ENCODE measurements at places on chromosomes 16 and 17.
A peak's percentile ranks its signal among the peaks of the same experiment; 100 is the strongest.

GRCh38 chr16:57600048-57600835 lies 28.2 kb upstream of the ADGRG1 start:
- no peak for DNase-seq

DNA sequence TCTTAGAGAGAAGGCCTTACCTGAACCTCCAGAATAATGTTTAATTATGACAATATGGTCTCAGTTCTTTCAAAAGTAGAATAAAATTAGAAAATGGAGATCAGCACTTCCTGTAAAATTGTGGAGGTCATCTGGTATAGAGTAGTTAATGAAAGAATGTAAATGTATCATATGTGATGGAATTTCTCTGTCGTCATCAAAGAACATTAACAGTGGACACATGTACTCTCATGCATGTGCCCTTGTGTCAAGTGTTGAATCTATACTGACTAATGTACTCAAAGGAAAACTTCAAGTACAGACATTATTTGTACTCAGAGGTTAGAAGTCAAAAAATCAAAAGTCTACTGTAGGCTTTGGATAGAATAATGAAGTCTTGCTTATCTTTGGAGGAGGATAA lies 129.2 kb upstream of the MYOCD start:
- DNase-seq: peak; percentile 82

- DNase-seq: no peak
Measured at GRCh38 chr17:83085526-83086198, 6.3 kb downstream of the METRNL start.

DNA sequence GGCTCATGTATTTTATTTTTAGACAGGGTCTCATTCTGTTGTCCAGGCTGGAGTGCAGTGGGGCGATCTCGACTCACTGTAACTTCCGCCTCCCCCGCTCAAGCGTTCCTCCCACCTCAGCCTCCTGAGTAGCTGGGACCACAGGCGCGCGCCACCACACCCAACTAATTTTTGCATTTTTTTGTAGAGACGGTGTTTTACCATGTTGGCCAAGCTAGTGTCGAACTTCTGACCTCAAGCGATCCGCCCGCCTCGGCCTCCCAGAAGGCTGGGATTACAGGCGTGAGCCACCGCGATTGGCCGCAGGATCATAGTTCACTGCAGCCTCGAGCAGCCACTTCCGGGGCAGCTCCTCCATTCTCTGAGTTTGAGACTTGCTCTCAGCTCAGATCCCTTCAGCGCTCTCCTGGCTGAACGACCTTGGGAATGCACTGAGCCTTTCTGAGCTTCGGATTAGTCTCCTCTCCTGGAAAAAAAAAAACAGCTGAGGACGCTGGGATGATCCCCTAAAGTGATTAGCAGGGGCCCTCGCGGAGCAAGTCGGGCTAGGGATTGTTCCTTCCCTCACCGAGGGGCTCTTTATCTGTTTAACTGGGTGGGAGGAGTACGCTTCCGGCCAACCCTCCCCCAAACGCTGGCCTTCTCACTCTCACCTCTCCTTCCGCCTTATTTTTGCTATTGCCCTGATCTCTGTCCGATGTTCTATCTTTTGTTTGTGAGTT lies 1.1 kb upstream of the PKMYT1 start:
- DNase-seq: no peak

DNA sequence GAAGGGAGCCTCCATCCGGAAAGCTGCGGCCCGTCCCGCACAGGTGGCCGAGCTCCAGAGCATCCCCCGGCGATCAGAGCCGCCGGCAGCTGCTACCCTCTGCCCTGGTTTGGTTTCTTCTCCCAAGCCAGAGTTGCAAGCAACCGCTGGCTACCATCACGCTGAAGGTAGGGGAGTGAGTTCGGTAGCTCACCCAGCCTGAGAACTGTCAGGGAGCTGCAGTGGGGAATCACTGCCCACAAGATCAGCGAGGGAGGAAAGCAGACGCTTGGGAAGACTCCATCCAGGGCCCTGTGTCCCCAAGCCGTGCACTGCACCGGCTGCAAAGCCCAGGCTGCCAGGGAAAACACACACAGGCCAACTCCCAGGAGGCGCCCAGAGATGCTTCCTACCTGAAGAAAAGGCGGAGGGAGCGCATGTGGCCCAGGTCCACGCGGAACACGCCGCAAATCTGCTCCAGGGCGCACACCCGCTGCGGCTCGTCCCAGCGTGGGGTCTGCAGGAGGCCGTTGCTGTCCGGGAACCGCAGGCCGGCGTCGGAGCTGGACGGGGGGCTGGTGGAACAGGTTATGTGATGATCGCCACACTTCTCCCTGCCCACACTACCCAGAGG lies 83.3 kb downstream of the TBC1D16 start:
- DNase-seq: no peak

DNA sequence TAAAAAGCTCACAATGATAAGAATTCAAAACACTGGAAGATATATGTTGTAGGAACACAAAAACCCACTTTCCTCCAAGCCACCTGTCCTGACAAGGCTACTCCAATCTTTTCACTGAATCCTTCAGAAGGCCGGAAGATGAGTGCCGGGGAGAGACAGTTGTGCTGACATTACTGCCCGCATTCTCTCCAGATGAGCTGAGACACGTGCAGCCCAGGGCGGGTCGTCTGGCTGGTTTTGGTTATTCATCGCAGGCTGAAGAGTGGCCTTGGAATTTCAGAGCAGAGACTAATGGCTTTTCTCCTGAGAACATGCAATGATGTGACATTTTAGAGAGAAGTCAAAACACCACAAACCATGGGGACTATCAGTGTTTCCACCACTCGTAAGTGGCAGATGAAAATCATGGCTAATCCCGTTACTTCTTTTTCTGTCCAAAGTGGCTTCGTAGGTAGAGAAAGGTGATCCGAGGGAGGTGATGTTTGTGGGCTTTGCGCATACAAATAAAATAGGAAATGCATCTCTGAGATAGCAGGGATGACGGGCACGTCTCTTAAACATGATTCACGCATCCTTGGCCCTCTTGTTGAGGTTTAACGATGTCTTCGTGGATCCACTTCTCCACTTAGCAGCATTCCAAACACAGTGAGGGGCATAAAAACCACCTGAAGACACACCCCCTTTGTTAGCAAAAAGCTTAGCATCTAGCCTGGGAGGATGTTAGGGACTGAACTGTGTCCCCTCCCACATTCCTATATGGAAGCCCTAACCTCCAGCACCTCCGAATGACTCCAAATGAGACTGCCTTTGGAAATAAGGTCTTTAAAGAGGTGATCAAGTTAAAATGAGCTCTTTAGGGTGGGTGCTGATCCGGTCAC lies 134.0 kb downstream of the IRX3 start:
- DNase-seq: peak; percentile 17

- DNase-seq: no peak
Measured at GRCh38 chr16:25157271-25157875, 45.8 kb downstream of the LCMT1 start.

DNA sequence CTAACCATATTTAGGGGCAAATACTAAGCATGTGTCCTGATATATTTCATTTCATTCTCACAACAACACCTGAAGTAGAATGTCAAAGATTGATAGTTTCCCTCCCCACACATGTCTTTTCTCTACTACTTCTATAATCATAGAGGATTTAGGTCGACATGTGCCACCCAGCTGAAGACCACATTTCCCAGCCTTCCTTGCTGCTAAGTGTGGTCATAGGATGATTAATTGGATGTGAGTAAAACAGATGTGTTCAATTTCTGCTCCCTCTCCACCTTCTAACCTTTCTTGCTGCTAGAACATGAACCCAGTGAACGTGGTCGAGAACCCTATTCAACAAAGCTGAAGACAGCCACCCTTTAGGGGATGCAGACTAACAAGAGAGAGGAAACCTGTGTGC lies 18.8 kb upstream of the HLF start:
- DNase-seq: no peak

GRCh38 chr16:65644821-65645220 lies 523.0 kb upstream of the CDH11 start:
- DNase-seq: no peak

DNA sequence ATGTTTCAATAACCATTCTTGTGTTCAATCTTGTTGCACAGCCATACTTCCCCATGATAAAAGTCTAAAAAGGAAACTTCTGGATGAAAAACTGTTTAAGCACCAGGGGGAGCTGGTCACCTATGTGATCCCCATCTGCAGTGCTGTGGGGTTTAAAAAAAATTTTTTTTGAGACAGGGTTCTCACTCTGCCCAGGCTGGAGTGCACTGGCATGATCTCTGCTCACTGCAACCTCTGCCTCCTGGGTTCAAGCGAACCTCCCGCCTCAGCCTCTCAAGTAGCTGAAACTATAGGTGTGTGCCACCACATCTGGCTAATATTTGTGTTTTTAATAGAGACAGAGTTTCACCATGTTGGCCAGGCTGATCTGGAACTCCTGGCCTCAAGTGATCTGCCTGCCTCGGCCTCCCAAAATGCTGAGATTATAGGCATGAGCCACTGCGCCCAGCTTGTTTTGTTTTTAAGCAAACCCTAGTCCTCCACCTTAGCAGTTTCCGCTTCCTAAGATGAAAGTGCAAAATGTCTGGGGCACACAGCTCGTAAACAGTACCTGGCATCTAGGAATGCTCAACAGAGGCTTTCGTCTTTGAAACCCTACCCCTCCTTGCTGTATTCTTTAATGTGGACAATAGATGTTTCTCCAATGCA lies 25.4 kb downstream of the DNAJA2 start:
- DNase-seq: no peak

GRCh38 chr17:72282439-72283029 lies 161.7 kb downstream of the SOX9 start:
- no peak for DNase-seq

DNA sequence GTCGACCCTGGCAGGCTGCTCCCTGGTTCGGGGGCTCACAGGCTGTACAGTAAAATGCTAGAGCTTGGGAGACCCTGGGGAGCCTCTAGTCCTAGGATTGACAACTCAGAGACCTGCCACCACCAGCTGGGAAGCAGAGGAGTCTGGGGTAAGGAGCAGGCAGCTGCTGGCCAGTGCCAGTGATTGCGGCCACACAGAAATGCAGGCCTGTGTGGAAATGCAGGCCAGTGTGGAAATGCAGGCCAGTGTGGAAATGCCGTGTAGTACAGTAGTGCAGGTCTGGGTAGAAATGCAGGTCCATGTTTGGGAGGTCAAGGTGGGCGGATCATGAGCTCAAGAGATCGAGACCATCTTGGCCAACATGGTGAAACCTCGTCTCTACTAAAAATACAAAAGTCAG lies 23.5 kb downstream of the SGSH start:
- DNase-seq: no peak

GRCh38 chr16:175011-175949 lies 1.2 kb upstream of the HBA1 start:
- no peak for DNase-seq

DNA sequence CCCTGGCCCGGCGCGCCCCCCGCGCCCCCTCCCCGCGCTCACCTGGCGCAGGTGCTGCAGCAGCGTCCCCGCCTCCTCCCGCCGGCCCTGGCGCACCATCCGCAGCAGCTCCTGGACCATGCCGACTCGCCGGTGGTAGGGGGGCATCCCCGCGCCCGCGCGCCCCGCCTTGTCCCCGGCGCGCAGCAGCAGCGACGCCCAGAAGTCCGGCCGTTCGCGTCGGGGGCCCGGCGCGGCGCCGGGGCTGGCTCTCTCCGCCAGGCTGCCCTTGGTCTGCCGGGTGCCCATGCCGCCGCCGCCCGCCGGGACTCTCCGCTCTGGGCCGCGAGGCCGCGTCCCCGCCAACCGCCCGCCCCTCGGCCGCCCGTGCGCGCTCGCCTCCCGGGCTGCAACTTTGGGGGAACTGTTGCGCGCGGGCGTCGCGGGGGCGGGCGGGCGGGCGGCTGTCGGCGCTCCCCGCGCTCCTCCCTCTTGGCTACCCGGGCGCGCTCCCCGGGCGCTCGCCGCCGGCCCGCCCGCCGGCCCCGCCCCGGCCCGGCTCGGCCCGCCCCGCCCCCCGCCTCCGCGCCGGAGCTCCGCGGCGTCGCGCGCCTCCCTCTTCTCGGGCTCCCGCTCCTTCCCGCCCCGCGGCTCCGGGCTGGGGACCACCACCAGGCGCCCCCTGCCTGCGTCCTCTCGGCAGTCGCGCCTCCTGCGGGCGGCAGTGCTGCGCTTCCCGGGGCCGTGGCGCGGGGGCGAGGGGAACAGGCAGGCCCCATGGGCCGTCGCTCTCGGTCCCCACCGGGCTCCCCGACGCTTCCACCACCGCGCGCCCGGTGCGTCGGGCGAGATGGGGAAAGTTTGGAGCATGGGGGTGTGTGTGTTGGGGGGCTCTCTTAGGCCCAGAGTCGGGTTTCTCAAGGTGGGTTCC lies at the start of gene LRRC75A:
LRRC75A (minus strand) TSS at position 491 of the 910 bp plus-strand sequence; CDS start at position 288, 203 bp downstream.
- DNase-seq: no peak

DNA sequence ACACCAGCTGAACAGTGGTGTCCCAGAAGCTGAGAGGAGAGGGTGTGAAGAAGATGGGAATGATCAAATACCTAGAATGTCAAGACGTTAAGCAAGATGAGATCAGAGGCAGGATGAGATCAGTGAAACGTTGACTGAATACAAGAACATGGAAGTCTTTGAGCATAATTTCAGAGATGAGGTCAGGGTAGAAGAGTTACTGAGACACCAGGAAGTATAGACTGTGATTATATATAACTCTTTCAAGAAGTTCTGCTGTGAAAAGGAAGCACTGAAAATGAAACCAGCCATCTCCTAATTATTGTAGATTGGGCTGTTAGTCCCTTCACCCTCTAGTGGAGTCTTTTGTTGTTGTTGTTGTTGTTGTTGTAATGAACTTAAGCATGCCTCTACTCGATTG lies 9.1 kb downstream of the SHCBP1 start:
- DNase-seq: no peak

GRCh38 chr17:1289695-1290094 lies 10.2 kb downstream of the TRARG1 start:
- peak; percentile 75 for DNase-seq

DNA sequence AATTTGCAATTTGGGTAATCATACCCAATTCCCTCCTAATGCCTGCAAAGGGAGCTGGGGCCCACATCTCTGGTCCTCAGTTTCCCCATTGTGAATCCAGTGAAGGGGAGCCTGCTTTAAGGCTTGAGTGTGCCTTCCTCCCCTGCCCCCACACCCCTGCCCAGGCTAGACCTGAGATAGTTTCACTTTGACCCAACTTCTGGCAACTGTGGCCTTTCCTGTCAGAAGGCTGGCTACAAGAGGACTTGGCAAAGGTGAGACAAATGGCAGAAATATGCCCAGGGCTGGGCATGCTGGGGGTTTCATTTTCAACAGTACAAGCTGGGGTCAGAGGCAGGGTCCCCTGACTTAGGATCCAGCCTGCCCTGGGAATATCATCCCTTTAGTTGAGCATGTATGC lies 10.0 kb downstream of the SOCS1 start:
- DNase-seq: no peak

GRCh38 chr17:77563439-77564102 lies 394.9 kb upstream of the TNRC6C start:
- DNase-seq: no peak

- peak; percentile 47 for DNase-seq
Measured at GRCh38 chr16:68539711-68540239, 684 bp downstream of the ZFP90 start.

Data from foreskin keratinocyte (primary cell).